ENCODE measurements at places on chromosomes 12 and 14.

DNA sequence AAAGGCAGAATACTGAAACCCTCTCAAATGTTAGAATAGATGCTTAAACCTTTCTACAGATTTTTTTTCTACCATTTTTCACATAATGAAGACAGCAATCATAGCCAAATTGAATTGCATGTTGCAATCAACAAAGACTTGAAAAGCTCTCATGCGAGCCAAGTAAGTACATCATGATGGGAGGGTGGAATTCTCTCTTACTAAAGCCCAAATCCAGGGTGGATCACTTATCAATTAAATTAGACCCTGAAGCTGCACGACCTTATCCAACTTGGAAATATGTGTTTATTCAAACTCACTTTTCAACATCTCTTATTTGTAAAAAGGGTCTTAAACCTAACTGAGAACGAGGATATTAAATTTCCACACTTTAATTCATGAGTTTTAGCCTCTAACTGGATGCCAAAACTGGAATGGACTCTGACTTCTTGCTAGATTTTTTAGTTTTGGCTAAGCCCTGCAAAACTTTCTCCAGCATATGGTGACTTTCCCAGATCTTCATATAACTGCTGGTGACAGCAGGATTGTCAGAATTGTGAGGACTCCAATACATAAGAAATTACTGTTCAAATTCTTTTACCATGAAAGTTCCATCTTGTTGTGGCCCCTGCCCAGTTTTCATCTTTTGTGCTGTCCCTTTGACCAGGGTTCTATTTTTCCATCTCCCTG, 53.6 kb downstream of the HECTD4 start:
- no peak for DNase-seq

GRCh38 chr12:96719660-96720362, 187.2 kb upstream of the NEDD1 start:
- peak; percentile 71 for DNase-seq

- no peak for DNase-seq
Measured at GRCh38 chr12:93322784-93323183, 54.9 kb upstream of the NUDT4 start.

- no peak for DNase-seq
Measured at GRCh38 chr14:59360923-59361794, 104.0 kb downstream of the GPR135 start.

DNA sequence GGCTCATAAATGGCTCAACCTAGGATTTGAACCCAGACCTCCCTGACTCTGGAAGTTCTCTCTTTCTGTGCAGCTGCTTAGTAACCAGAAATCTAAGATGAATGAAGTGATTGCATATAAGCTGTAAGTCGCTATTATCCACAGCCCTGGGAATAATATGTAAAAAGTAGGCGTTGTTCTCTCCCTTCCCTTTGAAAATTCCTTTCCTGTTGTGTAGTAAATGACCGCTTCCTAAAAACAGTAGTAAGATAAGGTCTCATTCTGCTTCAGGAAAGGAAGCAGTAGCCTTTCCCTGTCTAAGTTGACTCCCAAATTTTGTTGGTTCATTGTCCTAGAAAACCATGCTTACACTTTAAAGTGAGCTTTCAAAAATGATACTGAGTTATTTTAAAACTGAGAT, 418.3 kb downstream of the EGLN3 start:
- DNase-seq, result no peak

DNA sequence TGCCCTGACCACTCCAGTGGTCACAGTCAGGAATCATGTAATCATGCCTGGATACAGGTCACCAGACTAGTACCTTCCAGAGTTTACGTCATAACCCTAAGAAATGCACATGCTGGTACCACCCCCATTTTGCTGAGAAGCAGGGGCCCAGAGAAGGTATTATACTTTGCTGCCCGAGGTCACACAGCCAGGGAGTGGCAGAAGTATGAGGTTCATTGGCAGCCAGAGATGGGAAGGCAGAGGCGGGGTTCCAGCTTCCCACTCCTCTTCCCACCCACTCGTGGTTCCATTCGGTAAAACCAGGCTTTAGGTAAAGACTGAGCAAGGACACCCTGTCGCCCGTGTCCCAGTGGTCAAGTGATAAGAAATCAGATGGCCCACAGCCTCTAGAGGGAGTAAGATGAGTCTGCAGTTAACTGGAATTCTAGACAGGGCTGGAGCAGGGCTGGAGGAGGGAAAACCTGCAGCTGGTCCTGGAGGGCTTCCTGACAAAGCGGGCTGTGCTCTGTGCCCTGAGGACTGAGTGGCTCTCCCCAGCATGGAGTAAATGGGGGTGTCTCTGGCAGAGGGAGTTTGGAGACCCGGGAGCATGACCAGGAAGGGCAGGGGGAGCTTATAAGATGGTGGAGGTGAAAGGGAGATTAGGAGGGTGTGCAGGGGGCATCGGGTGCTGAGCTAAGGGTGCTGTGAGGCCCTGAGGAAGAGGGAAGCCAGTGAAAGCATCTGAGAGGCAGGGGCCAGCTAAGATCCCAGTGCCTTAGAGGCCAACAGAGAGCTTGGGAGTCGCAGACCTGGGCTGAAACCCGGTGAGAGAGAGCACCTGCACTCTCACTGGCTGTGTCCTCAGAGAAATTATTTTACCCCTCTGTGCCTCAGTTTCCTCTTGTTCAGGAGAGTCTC, 5.7 kb downstream of the FAM222A start:
- DNase-seq, result no peak

- DNase-seq, result no peak
Measured at GRCh38 chr14:75291331-75291730, 12.7 kb downstream of the FOS start.

DNA sequence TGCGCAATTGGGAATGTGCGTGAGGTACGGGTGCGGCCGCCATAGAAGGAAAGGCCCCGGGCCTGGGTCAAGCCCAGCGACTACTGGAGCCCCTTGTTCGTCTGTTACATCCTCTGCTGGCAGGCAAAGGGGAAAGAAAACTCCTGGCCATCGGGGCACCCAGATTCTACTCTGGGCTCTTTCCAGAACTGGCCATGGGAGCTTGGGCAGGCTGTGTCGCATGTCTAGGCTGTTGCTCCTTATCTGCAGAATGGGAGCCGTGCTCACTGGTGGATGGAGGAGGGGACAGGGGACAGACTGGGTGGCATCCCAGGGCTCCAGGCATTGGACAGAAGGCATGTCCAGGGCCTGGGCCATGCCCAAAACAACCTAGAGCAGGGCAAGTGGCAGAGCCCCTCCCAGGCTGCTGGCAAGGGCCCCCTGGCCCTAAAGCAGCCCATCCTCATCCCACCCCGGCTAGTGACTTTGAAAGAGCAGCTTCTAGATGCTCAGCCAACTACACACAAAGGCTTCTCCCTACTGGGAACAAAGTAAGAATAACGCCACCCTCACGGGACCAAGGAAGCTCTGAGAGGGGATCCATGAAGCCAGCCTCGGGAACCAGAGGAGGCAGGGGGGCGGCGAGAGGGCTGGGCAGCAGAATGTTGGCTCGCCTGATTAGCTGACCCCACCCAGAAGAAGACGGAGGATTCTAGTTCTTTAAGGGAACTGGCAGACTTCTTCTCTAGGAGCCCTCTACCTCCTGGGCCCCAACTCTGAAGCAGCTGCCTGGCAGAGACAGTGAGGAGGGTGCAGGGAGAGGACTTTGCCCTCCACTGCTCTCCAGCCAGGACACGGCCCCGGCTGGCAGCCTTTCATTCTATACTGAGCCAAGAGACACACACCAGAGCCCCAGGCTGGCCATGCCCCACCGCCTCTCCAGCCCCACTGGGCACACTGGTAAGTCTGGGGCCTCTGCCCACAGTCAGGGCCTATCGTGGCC, 96.8 kb downstream of the SINHCAF start:
- DNase-seq, result no peak

DNA sequence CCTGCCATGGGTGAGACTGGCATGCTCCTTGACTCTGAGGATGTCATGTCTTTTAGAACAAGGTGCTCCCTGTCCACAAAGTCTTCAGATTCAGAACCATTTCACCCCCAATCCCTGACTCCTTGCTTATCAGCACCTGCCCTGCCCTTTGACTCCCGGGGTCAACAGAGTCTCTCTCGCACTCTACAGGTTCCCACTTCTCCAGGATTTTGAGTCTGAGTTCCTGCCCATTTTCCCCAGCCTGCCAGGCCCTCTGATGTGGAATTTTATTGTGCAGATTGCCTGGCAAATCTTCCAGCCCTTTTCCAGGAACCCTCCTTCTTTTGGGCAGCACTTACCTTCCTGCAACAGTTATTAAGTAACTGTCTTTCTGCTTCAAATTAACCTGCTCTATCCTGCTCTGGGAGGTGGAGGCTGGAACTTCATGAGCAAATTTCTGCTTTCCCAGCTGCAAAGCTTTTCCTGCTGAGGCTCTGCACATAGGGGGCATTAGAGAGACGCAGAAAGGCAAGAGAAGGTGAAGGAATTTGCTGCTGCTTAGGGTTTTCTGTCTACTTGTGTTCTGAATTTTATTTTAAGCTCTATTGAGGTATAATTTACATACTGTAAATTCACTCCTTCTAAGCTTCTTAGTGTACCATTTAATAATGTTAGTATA, 259.1 kb downstream of the PCNX1 start:
- DNase-seq, result no peak

GRCh38 chr14:70186900-70187451, 1.8 kb downstream of the SLC8A3 start:
- no peak for DNase-seq

GRCh38 chr14:74910556-74910955, 12.5 kb downstream of the RPS6KL1 start:
- no peak for DNase-seq

DNA sequence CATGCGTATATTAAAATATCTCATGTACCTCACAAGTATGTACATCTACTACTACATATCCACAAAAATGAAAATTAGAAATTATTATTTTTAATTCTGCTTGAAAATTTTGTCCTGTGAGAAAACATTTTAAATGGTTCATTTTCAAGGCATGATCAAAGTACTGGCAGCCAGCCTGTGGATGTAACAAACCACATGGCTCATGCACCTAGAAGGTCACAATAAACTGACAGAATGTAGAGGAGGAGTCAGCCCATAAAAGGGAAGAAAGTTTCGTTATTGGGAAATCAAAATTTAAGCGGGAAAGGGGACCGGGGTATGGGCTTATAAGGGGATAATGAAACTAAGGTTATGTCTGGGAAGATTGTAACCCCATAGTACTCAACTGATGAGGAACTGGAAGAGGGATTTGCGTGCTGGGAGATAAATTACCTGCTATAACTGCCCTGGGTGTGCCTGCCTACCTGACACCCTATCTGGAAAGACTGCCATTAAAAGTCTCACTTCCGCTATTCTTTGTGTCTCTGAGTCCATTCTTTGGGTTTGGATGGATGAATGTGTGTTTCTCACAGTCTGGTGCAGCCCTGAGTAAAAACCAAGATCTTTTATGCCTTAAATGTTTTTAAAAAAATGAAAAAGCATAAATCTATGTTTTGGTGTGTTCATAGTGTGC, 62.2 kb upstream of the PCED1B start:
- DNase-seq, result no peak

DNA sequence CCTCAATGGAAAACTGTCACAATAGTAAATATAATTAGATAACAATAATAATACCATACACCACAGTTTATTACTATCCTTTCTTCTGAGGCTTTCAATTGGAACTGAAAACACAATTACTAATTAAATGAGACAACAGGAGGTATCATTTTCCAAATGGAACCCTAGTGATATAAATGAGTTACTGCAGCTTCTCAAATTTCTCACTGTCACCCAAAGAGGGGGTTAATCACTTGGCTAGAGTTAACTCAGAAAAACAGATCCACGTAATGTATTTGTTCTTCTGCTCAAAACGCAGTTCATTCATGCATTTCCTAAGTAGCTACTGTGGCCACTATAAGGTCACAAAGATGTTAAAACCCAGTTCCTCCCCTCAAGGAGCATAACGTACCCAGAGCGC, 120.9 kb upstream of the FOXN3 start:
- no peak for DNase-seq

DNA sequence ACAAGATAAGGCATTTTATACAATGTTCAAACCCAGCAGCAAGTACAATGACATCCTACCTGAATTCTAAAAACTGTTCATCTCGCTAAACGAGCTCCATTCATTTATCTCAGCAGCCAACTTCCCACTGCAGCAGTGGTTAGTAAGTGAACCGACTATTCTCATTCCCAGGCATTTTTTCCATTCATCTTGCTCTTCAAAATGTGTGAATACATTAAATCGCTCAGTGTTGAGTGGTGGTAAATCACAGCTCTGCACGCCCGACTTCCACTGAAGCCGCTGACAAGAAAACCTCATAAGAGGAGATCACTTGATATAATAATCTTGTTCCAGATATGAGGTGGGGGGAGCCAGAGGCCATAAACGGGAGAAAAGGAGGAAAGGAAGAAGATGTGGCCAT, 746.2 kb upstream of the USP15 start:
- no peak for DNase-seq

DNA sequence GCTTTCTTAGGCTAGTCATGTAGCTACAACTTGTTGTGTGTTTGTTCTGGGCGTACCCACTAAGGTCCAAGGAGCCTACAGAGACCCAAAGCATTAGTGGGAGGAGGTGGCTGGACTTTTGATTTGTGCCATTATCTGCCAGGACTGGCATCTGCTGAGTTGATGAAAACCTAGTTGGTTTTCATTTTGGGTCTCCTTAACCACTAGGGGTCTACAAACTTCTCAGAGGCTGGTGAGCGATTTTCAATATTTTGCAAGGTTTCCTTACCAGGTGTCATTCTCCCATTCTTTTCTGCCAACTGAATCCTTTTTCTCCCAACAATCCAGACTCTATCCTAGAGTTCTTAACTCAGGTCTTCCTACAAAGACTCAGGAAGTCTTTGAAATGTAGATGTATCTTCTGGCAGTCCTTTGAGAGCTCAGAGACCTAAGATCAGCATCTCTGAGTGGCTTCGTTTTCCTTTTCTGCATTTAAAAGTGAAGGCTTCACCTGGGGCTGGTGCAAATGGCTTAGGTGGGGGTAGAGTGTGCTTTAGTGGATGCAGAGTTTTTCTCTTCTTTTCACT, 150.0 kb upstream of the RMST start:
- no peak for DNase-seq

GRCh38 chr14:91164676-91165075, 50.8 kb downstream of the DGLUCY start:
- DNase-seq, result no peak

DNA sequence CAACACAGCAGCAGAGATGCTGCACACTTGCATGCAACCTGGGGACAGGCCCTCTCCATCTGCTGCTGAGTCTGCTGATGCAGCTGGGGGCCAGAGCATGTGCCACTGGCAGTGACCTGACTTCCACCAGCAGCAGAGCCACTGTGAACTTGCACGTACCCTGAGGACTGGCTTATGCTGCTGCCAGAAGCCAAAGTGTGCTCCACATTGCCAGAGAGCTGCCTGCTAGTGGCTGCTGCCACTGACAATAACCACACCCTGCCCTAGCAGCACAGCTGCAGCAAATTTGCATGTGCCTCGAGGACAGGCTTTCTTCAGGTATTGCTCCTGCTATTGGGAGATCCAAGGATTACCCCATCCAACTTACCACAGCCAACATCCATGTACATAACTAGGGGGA, 4.5 kb upstream of the PRR4 start:
- no peak for DNase-seq

GRCh38 chr14:89007906-89008305, 183.5 kb downstream of the TTC8 start:
- peak; percentile 9 for DNase-seq

DNA sequence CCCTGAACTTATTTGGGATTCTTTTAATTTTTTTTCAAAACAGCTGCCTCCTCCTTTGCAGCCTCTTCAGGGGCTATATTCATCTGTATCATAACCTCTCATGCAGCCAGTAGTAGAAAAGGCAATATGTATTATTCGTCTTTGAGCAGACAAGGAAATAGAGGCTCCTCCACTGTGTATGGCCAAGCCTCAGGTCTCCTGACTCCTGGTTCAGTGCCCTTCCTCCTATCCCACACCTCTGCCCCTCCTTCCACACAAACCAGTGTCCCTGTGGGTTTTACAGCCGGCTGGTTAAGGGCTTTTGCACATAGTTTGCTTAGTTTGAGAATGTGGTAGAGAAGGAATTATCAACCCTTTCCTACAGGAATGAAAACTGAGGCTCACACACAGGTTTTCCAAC, 8.8 kb upstream of the ACVRL1 start:
- no peak for DNase-seq

Measured in T-helper 1 cell (primary cell).